Pulmonary artery endothelial cell (primary cell): ENCODE measurements at places on chromosomes 3 and 15. TPM values are rescaled to one million over a fixed set of nuclear protein-coding genes. Genes with fewer than 3 reads are reported as not detected.

GRCh38 chr15:90030376-90030775 is 29.3 kb downstream of the ZNF710 start:
- DNase-seq = no peak

DNA sequence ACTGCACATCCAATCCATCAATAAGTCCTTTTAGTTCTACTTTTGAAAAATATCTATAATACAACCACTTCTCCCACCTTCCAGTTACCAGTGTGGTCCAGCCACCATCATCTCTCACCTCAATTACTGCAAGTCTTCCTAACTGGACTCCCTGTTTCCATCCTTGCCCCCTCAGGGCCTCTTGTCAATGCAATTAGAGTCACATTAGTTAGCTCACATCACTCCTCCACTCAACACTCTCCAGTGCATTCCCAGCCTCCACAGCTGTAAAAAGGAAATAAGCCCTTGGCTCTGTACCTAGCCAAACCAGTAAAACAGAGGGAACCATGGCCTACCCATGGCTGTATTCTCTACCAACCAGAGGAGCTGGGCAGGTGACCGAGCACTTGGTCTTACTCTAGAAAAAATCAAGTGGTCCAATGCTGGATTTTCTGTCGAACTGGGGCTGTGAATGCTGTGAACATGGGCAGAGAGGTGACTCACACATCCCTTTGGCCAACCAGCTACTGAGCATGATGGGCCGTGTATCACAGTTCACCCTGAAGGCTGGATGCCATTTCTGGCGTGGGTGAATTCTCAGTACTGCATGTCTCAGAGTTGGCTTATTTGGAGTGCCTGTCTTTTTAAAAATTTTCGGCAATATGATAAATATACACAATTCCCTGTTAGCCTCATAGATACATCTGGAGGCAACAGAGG is 62.5 kb upstream of the C15orf61 start:
- no peak for DNase-seq

Gene THRB
- total RNA-seq = 0.14 and 0.33 TPM in 2 replicates

Gene KLHL40
- not detected in 2 replicates for total RNA-seq

GRCh38 chr15:35293353-35294130 is 208.4 kb upstream of the NANOGP8 start:
- DNase-seq = peak; percentile 52

Gene IFT80
- total RNA-seq = 17.7 and 20.9 TPM in 2 replicates

- no peak for DNase-seq
Measured at GRCh38 chr15:78276064-78276943, 11.9 kb downstream of the DNAJA4 start.

Gene STAB1
- total RNA-seq = 189 and 237 TPM in 2 replicates

Gene CAMK2N2
- 0.07 TPM in 1 of 2 replicates, not detected in the other for total RNA-seq

GRCh38 chr15:45572617-45573016 is 14.6 kb upstream of the BLOC1S6 start:
- DNase-seq = no peak

GRCh38 chr3:76198086-76198485 is 412.7 kb upstream of the ZNF717 start:
- no peak for DNase-seq

DNA sequence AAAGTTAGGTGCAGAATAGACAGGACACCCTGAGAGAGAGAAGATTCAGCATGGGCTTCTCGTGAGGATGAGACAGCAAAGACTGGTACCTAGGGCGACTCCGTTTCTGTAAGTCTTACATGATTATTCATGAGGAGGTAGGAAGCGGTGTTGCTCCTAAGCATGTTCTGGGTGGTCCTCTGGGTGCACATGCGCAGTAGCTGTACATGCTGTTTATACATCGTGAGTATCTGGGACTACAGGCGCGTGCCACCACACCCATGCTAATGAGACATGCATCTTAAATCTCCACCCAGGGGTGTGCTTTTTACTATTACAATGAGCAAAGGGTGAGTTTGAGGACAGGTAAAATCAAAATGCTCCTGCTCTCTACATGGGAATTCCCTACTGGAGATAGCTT is 12.3 kb downstream of the ALPK3 start:
- no peak for DNase-seq

DNA sequence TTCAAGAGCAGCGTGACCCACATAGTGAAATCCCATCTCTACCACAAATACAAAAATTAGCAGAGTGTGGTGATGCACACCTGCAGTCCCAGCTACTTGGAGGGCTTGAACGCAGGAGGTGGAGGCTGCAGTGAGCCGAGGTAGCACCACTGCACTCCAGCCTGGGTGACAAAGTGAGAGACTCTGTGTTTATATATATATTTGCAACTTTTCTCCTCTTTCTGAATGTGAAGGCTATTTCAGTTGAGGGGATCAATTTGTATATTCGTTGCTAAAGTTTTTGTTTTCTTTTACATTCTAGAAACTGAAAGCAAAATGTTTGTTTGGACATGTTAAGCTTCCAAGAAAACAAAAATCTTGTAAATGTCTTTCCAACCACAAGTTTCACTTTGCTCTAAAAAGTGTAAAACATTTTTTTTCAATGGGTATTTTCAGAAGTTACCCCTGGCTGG is 29.8 kb upstream of the FAM98B start:
- DNase-seq = no peak

- no peak for DNase-seq
Measured at GRCh38 chr3:190826018-190826417, 36.5 kb downstream of the GMNC start.

Gene GHRL
- not detected in 2 replicates for total RNA-seq

Gene CIB2
- total RNA-seq = 1.4 and 1.6 TPM in 2 replicates

DNA sequence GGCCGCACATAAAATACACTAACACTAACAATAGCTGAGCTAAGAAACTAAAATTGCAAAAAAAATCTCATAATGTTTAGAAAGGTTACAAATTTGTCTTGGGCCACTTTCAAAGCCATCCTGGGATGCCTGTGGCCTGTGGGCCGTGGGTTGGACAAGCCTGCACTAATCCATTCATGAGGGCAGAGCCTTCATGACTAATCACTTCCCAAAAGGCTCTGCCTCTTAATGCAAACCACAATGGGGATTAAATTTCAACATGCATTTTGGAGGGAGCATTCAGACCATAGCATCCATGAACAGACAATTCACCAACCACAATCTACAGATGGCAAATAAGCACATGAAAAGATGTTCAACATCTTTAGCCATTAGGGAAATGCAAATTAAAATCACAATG is 128.2 kb downstream of the SUCLG2 start:
- DNase-seq = no peak
